ENCODE measurements at places on chromosomes 7 and 10.

DNA sequence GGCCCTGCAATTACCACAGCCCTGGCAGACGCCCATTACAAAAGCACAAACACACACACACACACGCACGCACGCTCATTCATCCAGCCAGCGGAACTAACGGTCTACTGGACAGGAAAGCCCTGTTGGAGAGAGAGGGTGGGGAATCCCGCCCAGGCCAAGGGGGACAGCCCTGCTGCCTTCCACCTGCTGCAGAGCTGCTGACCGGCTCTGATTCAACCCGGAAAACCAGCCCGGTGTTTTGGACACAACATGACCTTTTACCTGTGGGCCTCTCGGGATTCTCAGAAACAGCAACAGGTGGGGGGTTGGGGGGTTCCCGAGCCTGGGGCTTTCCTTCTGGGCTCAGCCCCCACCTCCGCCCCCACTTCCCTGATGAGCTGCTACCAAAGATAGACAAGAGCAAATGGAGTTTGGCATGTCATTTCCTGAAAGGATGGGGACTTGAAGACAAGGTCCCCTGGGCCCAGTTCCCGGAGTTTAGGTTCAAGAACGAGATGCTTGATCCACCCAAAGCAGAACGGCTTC lies 18.5 kb upstream of the SERPINE1 start:
- DNase-seq: peak; percentile 31

DNA sequence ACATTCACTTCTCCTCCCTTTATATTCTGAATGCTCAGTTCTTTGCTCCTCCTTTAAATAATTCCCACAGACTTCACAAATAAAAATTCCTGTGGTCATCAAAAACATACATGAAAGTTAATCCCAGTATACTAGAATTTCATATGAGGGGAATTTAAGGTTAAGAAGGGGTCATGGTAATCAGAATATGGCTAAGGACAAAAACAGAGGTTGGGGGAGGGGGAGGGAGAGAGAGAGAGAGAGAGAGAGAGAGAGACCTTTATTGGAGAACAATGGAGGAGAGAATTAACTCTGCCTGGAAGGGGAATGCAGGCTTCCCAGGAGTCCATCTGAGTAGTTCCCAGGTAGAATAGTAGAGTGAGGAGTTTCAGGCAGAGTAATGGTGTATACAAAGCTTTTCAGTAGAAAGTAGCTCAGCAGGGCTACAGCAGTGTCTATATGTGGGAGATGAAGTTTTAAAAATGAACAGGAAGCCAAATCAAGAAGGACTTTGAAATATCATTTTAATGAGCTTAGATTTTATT lies 5.2 kb upstream of the CUBN start:
- no peak for DNase-seq

DNA sequence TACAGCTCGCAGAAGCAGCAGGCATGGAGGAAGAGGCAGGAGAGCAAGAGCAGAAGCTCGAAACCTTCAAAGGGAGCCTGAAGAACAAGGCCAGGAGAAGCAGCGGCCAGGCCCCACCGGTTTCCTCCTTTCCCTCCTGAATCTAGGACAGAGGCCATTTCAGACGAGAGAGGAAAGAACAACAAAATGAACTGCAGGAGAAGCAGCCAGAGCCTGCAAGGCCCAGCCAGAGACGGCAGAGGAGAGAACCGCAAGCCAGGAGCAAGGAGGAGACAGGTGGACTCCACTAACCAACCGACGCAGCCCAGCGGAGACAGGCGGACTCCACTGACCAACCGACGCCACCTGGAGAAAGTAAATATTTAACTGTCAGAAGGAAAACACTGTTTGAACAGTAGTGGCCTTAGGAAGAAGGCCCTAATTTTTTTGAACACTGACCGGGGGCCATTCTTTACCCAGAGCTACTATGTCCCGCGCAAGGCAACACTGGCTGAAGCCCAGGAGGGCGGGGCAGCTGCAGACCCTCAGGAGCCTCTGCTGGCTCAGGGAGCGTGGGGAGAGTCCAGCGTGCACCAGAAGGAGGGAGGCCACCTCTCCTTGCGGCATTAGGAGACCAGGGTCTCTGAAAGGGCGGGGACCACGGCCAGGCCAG lies 559.2 kb downstream of the PTPRN2 start:
- no peak for DNase-seq

GRCh38 chr7:94440451-94441039 lies 45.9 kb downstream of the COL1A2 start:
- no peak for DNase-seq
